ENCODE measurements at places on chromosomes 6 and 20. TPM values are rescaled to one million over a fixed set of nuclear protein-coding genes. Genes with fewer than 3 reads are reported as not detected.

CCN6 gene
- total RNA-seq: not detected

PRRT1 gene
- total RNA-seq: 0.11 TPM

BCAS1 gene
- 0.11 TPM for total RNA-seq

TPX2 gene
- total RNA-seq: 104 TPM

STMND1 gene
- total RNA-seq: not detected

QRSL1 gene
- total RNA-seq: 10.1 TPM

FERMT1 gene
- 5.2 TPM for total RNA-seq

SPO11 gene
- total RNA-seq: not detected

MACROD2 gene
- 3.6 TPM for total RNA-seq
